ENCODE measurements at places on chromosomes 3 and 15.

DNA sequence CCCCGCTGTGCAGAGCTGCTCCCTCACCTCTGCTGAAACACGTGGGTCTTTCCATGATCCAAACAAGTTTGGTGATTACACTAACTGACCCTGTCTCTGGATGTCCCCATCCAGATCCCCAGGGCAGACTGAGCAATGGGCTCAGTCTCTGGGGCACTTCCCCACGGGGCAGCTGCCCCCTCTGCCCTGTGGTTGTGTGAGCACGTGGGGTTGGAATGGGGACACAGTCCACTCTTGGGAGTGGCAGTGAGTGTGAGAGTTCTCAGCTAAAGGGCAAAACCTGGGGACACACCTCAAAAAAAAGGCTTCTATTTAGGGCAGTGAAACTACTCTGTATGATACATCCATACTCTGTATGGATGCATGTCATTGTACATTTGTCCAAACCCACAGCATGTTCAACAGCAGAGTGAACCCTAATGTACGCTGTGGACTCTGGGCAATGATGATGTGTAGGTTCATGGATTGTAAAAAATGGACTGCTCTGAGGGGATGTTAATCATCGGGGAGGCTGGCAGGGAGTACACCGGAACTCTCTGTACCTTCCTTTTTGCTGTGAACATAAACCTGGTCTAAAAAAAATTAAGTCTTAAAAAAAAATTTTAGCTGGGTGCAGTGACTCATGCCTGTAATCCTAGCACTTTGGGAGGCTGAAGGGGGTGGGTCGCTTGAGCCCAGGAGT lies 49.9 kb upstream of the BLM start:
- DNase-seq, result no peak

DNA sequence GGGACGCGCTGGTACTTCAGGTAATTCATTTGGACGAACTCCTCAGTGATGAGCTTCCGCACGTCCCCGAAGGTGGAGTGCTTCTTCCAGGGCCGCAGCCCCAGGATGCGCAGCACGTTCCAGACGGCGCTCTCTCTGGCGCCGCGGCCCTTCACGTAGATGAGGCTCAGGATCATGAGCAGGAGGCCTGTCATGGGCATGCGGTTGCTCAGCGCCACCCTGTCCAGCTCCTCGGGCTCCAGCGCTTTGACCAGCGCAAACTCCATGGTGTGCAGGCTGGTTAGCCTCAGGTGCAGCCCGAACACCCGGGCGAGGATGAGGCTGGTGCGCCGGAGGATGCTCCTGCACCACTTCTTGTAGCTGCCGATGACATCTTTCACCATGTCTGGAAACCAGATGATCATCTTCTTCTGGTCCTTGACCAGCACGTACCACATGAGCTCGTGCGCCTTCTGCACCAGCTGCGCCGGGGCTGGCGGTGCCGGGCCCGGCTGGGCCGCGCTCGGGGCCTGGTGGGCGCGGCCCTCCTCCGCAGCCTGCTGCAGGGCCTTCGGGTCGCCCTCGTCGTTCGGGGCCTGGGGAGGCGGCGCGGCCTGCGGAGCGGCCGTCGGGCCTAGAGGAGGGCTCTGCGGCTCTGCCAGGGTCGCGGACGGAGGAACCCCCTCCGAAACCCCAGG lies 501 bp downstream of the NDN start:
- no peak for DNase-seq

DNA sequence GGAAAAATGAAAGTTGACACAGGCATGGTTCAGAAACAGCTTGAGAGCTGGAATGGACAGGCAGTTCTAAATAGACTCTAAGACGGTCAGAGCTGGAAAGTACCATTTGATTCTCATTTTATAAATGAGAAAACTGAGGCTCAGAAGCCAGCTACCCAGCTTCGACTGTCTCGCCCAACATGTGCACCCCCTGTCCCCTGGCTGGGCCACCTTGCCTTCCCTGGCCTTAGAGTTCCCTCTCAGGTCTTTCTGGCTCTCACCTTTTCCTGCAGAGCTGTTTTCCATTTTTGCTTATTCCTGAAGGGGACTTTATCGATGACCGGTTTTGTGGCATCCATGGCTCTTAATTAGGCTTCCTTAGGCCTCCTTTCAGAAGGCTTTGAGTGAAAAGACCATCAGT lies 17.3 kb upstream of the DOCK3 start:
- DNase-seq, result no peak

- DNase-seq, result no peak
Observed at GRCh38 chr15:94770199-94770598, 538.8 kb downstream of the MCTP2 start.

DNA sequence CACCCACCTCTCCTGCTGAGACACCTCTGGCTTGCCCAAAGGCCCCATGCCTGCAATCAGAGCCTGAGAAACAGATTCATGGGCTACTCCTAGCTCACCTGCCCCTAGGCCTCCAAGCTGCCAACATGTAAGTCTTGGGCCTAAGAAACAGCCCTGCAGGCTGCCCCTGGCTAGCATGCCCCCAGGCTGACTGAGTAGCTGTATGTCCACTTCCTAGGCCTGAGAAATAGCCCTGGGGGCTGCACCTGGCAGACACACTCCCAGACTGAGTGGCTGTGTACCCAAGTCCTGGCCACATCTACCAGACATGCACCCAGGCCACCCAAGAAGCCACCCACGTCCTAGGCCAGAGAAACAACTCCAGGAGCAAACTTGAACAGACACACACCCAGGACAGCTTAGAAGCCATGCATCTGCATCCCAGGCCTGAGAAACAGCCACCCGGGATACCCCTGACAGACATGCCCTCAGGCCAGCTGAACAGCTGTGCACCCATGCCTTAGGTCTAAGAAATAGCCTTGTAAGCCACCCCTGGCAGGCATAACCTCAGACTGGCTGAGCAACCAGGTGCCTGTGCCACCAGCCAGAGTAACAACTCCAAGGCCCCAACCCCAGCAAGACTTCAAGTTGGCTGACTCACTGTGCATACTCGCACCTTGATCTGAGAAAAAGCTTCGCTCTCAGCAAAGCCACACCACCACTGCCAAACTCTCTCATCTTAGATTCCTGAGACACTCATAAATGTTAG lies 12.0 kb upstream of the NRG4 start:
- no peak for DNase-seq

DNA sequence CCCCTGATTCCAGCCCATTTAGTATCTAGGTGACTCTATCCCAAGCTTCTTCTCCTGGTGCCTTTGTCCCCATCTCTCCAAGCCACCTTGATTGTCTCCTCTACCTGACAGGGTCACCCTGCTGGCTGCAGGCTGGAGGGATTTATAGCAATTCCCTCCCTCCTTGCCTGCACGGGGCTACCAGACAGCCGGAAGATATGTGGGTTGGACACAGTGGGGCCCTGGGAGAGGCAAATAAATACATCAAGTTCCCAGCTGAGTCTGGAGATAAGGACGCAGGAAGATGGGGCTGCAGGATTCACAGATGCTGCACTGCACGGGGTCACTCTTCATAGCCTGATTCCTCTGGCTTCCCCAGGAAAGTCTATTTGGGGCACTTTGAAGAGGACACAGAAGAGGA lies 9.3 kb upstream of the ISLR2 start:
- DNase-seq, result no peak

DNA sequence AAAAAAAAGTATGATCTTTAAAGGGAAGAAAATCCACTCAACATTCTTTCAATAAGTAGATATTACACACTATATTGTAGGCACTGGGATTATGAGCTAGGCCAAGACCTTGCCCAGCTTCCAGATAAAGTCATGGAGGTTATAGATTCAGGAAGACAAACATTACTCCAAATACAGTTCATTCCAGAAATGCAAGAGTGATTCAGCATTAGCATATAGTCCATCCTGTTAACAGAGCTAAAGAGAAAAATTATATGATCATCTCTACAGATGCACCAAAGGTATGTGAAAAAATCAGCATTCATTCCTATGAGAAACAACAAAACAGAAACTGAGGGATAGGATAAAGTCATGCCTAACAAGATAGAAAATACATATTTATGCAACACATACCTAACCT lies 42.1 kb upstream of the NSMCE3 start:
- DNase-seq, result no peak

DNA sequence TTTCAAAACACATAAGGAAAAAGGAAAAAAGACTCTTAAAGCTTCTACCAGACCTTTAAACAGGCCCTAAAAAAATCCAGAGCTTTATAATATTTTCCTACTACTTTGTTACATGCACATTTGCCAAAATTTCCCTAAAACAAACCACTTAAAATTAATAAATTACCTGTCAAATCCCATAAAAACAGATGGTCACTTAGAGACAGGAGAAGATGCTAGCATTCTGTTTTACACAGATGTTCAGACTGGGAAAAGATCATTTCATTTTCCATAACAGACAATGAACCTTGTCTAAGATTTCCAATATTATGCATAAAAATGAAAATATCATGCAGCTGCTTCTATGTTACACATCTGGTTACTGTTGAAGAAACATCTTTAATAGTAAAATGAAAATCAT lies 66.6 kb downstream of the SUCLG2 start:
- DNase-seq, result no peak

Data from iPS DF 6.9 (cell line).